ENCODE measurements at places on chromosomes 1 and 21.

DNA sequence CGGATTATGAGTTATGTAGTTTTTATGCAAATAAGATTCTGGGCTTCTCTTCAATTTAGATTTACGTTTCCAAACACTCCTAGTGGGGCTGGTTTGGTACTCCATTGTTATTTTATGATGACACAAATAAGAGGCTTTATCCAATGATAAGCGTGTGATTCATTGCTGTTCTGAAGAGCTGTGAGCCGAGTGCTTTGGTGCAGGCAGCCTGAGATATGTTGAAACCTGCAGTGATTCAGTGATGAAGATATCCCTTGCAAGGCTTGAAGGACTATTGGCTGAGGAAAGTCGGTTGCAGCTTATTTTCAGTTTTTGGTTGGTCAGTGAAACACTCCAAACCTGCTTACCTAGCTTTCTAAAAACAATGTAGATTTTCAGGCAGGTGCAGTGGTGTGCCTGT lies 112.2 kb downstream of the RYR2 start:
- no peak for DNase-seq

- no peak for DNase-seq
Measured at GRCh38 chr1:202661136-202661845, 49.0 kb downstream of the SYT2 start.

- no peak for DNase-seq
Measured at GRCh38 chr1:55286856-55287602, 71.9 kb upstream of the USP24 start.

DNA sequence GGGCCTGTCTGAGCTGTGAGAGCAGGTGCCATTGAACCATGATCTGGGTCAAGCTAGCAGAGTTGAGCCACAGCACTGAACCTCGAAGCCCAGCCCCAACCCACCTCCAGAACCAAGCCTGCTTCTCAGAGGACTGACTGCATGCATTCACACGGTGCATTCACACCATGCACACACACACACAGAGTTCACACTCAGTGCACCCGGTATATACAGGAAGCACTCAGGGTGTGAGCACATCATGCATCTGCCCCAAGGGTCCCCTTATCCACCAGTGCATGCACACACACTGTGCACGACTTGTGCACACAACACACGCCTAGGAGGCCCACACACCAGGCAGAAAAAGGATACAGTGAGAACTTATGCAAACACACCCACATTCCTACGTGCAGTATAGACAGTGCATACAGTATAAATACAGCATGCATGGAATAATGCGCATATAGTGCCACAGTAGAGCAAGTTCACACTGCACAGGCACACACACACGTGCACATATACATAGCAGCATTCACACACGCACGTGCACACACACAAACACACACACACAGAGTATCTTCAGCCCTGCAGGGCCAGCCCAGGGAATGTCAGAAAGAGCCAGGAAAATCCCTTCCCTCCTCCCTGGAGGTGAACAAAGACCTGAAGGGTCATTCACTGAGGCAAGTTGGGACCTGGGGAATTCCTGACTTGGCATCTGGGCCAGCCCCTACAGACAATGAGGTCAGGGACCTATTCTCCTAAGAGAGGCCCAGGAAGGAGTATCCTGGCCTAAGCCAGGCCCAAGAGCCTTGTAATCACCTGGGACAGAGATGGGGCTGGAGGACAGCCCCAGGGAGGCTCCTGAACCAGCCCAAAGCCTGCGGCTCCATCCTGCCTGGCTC lies 42.1 kb downstream of the CAMK2N1 start:
- no peak for DNase-seq

DNA sequence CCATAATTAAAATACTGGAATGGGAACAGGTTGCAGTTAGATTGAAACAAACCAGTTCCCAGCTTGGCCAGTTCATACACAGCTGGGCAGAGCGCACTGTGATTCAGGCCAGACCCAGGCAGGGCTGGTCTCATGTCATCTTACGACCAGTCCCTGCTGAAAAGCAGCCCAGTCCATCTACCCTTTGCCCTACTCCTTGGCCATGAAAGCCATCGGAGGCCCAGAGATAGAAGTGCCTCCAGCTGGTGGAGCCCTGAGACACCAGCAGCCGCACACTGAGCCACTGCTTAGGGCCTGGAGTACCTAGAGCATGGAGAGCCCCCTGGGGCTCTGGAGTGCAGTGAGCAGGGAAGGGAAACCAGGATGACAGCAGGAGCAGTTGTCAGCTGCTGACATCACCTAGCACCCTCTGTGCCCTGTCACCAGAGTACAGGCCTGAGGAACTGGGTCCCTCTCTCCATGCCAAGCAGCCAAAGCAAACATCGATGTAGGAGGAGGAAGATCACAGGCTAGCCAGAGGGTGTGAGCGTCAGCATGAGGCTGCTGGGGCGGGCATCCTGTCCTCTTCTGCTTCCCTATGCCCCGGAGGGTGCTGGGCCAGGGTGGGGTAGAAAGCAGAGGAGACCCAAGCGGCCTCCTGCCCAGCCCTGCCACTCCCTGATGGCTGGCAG lies 34.2 kb upstream of the TMEM125 start:
- DNase-seq = no peak

- DNase-seq = no peak
Measured at GRCh38 chr21:46041183-46041582, 56.7 kb upstream of the COL6A2 start.

- DNase-seq = no peak
Measured at GRCh38 chr1:110035236-110035752, 870 bp downstream of the STRIP1 start.

DNA sequence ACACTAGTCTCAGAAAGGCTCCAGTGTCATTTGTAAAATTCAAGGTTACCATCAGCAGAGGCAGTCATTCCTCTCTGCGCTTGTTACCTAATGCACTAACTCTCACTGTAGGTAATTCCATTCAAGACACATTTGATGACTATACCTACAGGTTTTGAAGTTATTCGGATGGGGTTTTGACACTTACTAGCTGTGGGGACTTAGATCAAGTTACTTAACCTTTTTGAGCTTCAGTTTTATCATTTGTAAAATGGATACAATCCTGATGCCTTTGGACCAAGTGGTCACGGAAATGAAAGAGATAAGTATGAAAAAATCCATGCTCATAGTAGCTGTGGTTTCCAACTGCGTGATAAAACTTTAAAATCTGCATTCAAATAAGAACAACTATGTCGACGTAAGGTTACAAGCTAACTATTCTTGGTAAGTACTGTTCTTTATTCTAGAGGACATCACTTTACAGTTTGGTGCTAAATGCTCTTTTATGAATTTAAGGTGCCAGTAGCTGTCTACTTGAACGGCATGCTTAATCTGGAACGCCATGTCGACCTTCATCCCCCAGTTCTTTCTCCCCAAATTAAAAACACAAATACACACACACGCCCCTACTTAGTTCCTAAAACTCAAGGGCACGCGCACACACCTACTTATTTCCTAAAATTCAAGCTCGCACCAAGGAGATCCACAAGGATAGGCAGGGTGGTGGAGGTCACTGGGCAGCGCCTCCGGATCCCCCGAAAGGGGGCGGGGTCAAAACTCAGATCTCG lies 550 bp upstream of the NFYC start:
- DNase-seq = no peak

- no peak for DNase-seq
Measured at GRCh38 chr21:38039369-38039768, 123.1 kb upstream of the KCNJ6 start.

DNA sequence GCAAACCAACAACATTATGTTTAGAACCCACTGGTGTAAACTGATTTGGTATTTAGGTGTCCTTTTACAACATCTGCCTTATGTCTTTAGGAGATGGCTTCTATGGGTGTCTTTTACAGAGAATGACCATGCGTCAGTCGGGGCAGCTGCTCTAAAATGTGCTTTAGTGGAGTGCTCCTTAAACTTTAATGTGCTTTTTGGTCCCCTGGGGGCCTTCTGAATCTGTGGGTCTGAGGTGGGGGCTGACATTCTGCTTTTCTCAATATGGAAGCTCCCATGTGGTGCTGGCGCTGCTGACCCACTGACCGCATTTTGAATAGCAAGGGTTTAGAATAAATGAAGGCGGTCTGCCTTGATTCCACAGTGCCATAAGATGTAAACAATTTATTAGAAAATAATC lies 173.2 kb upstream of the B3GALT2 start:
- no peak for DNase-seq

DNA sequence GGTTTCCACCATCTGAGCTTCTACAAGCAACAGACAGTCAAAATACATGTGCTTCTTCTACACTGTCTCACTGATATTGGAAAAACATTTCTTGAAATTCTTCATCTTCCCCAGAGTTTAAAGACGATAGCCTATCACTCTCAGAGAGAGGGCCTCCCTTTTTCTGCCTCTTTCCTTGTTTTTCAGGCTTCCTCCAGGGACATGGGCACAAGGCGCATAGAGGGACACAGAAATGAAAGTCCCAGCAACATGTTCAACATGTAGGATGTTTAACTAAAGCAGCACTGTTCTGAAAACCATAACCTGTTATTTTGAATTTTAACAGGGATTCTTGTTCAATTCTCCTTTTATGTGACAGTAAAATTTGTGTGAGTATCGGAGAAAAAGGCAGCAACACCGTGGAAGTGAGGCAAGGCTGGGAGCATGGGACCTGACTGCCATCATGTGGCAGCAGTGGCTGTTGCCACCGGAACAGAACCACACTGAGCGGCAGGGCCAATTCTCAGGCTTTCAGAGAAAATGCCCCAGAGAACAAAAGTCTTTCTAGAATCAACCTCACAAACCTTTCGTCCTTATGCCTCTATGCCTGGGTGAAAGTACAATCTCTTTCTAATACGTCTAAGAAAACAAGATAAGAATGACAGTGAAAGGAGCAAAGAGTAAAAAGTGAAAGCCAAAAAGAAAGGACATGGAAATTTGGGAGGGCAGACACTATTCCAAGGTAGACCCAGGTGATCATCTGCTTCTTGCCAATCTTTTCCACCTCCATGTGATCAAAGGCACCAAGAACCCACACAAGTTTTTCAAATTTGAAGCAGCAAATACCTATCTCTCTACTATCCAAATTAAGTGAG lies 54.5 kb downstream of the PCNX2 start:
- DNase-seq = no peak

DNA sequence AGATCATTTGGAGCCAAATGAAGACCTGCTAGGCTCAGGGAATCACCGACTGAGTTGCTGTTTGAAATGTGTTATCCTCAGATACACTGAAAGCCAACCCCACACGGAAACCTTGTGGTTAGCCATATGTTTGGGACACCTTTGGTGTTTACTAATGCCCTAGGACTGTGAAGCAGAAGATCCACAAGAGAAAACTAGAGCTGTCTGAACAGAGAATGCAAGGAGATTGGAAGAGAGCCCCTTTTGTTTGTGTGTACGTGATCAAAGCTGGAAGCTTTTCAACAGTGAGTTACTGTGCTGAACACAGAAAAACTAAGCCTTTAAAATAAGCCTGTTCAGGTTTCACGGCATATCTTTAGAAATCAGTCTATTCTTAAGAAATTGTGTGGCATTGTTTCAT lies 908.2 kb upstream of the ADGRL2 start:
- DNase-seq = no peak

All from activated naive CD4-positive, alpha-beta T cell (primary cell).